ENCODE measurements at places on chromosomes 1 and 21. TPM values are rescaled to one million over a fixed set of nuclear protein-coding genes. Genes with fewer than 3 reads are reported as not detected.

ZNF695 gene
- total RNA-seq, result 0.13 TPM

DNA sequence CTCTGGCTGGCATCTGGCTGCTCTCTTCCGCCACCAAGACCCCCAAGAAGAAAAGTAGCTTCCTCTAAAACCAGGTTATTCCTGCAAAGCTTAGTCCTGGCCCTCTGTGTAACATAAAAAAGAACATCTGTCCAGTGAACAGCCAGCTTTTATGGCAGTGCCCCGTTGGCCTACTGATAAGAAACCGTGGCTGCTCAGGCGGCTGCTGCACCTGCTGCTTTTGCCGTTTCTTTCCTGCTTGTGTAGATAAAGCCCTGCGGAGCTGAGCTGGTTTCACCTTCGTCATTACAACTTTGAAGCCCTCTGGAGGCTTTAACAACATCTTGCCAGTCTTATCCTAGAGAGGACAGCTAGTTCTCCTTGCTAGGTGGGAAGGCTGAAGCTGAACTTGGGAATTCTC is 20.5 kb downstream of the ELAPOR1 start:
- no peak for DNase-seq

GRCh38 chr1:109969146-109969829 is 15.3 kb upstream of the AHCYL1 start:
- DNase-seq, result no peak

GRCh38 chr1:40221977-40222772 is 25.6 kb upstream of the TMCO2 start:
- DNase-seq, result no peak

- no peak for DNase-seq
Measured at GRCh38 chr1:216521477-216521876, 98.2 kb upstream of the USH2A start.

DNA sequence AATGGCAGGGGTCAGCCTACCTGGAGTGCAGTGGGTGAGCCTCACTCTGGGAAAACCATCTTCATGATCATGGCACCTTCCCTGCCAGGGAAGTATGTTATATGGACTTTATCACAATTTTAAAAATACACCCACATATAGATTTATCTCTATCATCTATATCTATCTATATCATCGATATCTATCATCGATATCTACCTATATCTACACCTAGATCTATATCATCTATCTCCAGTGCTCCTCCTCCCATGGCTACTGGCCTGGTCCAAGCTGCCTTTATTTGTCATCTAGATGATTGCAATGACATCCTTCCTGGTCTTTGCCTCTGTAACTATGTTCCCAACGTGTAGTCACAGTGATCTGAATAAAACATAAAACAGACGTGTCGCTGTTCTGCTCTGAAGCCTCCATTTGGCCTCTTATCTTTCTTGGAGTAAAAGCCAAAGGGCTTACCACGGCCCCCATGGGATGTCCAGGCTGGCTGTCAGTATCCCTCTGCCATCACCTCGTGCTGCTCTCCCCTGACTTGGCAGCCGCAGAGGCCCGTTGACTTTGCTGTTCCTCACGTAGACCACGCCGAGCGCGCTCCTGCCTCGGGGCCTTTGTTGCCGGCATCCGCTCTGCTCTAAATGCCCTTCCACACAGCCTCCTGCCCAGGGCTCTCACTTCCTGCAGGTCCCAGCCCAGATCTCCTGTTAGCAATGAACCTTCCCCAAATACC is 20.6 kb upstream of the KIF26B start:
- DNase-seq, result no peak

RHCE gene
- 0.64 TPM for total RNA-seq

KISS1 gene
- total RNA-seq, result not detected

- DNase-seq, result no peak
Measured at GRCh38 chr1:5891137-5891536, 101.1 kb downstream of the NPHP4 start.

DNA sequence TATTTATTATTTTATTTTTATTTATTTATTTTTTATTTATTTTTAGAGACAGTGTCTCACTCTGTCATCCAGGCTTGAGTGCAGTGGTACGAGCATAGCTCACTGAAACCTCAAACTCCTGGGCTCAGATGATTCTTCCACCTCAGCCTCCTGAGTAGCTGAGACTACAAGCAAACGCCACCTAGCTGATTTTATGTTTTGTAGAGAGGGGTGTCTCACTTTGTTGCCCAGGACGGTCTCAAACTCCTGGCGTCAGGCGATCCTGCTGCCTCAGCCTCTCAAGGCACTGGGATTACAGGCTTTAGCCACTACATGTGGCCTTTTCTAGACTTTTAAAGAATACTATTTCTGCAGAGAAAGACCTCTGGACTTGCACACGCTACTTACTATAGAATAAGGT is 61.3 kb upstream of the C1orf53 start:
- no peak for DNase-seq
